Germinal center (tissue), 1 donor: ENCODE measurements at places on chromosomes 7 and 10.

DNA sequence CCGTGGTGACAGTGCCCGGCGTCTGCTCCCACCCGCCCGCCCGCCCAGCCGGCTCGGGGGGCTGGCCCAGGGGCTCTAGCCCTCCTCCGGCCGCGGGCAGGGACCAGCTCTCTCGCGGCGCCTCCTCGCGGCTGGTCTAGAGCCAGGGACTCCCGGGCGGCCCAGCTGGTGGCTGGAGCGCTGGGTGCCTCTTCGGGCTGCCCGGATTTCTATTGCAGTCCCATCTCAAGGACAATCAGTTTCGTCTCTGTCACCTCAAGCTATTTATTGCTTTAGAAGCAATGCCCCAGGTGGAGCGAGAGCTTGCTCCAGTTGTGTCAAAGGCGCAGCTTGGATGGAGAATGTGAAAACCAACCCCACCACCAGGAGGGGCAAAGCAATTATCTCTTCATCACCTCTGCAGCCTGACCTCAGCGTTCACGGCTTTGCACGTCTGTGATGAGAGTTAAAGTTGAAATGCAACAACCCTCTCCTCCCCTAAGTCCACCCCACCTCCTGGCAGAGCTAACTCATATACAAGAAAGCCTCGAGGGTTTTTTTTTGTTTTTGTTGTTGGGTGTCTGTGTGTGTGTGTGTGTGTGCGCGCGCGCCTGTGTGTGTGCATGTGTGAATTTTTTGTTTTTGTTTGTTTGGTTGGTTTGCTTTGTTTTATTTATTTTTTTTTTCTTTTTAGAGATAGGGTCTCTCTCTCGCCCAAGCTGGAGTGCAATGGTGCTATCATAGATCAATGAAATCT lies at the start of gene ITGA8:
ITGA8 (minus strand) TSS at position 24 of the 736 bp plus-strand sequence. CDS start 151 bp downstream, outside the sequence.
- no peak for DNase-seq

DNA sequence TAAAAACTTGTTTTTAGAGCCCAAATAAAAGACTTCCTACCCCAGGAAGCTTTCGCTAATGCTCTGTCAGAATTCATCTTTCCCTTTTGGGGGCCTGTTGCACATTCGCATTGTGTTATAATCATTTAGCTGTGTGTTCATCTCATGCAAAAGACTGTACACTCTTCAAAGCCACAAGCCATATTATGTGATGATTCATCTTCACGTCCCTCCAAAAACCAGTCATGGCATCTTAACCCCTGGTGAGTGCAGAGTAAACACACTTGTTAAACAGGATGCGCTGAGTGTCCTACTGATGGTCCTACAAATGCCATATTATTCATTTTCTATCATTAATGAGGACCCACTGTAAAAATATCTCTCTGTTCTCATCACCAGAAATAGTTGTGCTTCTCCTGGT lies 235.4 kb downstream of the KIAA1217 start:
- no peak for DNase-seq

GRCh38 chr7:1562597-1563051 lies 6.6 kb upstream of the TMEM184A start:
- no peak for DNase-seq

- no peak for DNase-seq
Observed at GRCh38 chr10:78700413-78700812, 368.4 kb upstream of the ZMIZ1 start.

DNA sequence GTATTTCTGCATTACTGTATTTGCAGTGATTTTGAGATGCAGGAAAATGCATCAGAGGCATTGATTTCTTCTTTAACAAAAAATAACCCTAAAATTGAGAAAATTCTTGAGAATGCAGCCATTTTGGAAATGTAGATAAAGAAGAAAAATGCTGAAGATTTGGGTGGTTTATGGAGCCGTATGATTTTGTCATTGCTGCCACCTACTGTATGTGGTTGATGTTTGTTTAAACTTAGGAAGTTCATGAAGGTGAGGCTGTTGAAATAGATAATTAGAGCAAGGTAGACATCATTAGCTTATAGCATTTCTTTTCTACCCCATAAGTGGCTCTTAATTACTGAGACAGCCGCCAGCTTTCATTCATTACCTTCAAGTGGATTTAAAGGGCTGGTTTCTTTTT lies 92.1 kb upstream of the SAMD8 start:
- DNase-seq, result no peak

DNA sequence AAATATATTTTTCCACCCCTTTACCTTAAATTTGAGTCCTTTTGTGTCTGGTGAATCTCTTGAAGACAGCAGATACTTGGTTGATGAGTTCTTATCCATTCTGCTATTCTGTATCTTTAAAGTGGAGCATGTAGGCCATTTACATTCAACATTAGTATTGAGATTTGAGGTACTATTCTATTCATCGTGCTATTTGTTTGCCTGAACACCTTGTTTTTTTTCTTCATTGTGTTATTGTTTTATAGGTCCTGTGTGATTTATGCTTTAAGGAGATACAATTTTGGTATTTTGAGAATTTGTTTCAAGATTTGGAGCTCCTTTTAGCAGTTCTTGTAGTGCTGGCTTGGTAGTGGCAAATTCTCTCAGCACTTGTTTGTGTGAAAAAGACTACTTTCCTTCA lies 29.9 kb downstream of the GDI2 start:
- no peak for DNase-seq

DNA sequence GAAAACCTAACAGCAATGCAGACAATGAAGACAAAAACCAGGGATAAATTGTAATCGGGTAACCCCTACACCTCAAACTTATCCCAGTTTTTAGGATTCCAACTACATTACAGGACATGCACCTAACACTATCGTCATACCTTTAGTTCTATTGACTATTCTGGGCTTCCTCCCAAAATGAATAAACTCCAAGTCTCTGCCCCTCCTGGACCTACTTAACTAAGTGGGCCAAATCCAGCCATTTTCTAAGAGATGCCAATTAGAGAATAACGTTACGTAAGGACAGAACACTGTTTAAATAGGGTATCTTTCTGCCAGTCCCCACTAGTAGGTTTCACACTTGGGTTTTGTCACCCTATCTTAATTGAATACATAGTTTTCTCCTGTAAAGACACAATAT lies 253.1 kb upstream of the MKLN1 start:
- no peak for DNase-seq

- DNase-seq, result no peak
Observed at GRCh38 chr10:124734311-124735166, 9.6 kb downstream of the FAM53B start.

GRCh38 chr7:26233902-26234511 lies 32.5 kb downstream of the CBX3 start:
- DNase-seq, result no peak

DNA sequence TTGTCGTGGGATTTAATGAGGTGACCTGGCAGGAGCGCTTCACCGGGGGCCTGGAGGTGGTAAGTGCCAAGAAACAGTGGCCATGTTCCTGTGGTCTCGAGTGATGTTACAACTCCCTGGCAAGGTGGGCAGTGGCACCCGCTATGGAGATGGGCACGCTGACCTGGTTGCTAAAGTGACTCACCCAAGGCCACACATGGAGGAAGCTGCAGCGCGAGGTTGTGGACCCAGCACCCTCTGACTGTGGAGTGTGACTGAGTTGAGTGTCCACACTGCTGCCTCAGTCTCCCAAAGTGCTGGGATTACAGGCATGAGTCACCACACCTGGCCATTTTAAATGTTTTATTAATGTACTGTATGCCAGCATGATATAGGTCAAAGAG lies 73.2 kb downstream of the RGS10 start:
- DNase-seq, result no peak

GRCh38 chr10:8316284-8316683 lies 261.8 kb downstream of the GATA3 start:
- DNase-seq, result no peak

GRCh38 chr7:121620206-121620605 lies 224.1 kb upstream of the FAM3C start:
- no peak for DNase-seq

DNA sequence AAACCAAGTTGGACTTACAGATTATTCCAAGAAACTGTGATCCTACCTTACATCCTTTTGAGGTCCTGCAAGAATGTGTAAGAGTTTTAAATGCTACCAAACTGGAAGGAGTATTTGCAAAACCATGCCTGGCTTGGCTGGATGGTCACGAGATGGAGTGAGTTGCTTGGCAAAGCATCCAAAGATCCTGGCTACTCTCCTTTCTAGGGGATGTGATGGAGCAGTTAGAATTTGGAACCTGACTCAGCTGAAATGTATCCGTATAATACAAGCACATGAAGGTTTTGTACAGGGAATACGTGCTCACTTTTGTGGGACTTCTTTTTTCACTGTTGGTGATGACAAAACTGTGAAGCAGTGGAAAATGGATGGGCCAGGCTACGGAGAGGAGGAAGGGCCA lies 13.3 kb upstream of the SYPL1 start:
- no peak for DNase-seq

DNA sequence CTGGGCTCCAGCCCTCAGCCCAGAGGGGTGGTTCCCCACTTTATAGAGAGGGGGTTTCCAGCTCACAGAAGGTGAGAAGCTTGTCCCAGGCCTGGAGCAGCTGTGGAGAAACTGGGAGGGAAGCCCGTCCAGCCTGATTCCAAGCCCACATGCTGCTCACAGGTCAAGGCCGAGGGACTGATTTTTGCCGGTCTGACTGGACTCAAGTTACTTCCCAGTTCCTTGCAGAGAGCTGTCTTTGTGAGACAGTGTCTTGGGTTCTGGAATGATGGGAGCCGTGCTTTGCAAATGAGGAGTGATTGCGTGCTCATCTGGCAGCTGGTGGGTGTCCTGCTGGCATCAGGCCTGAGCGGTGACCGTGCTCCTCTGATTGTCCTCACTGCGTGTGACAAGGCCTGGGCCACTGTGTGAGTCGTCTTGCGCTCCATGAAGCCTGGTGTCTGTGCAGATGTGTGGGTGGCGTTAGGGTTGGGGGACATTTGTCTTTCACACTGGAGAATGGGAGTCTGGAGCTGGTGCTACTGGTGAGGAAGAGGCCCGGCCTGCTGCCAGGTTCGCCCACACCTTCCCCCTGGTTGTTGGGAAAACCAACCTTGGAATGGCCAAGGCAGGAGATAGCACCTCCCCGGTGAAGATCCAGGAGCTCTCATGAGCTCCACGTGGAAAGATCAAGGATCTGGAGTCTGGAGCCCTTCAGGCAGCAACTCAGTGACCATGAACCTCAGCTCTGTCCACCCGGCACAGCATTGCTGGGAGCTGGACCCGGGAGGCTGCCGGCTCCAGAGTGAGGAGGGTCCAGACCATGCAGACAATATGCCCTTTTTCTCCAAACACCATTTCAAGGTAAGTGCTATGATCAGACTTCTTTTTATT lies 129.6 kb downstream of the SMURF1 start:
- DNase-seq, result no peak

GRCh38 chr10:114024876-114025610 lies 18.6 kb upstream of the ADRB1 start:
- peak; percentile 44 for DNase-seq

- no peak for DNase-seq
Observed at GRCh38 chr10:114173603-114173920, 441 bp downstream of the CCDC186 start.

GRCh38 chr7:78197447-78197846 lies 398.9 kb downstream of the PHTF2 start:
- no peak for DNase-seq

DNA sequence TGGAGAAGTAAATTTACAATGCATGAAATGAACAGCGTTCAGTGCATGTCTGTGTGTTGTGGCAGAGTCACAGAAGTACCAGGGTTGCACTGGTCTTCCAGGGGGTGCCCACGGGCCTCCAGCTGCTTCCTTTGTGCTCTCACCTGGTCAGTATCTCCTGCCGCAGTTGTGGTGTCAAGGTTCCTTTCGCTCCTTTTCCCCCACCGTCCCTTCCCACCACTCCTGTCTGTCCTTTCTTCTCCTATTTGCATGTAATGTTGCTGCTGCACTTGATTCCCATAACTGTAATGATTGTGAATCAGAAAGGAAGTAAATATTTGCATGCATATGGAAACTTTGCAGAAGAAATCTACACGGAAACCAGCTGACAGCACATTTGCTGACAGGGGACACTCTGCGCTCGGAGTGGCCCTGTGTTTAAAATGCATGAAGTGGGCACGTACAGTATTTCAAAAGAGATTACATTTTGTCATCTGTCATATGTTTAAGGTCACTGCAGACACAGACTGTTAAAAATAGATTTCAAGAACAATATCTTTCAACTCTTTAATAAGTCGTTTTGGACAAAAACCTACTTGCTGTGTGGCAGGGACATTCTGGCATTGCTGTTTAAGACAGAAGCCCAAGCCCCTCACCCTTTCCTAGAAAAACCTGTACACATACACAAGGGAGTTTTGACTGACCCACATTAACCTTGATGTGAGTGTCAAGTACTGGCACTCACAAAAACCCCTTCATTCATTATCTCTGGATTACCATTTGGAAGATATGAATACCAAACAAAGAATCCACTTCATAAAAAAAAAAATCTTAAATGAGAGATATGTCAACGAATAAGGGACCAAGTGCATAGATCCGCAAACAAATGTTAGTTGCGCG lies 336.7 kb upstream of the KLF6 start:
- DNase-seq, result peak; percentile 38

DNA sequence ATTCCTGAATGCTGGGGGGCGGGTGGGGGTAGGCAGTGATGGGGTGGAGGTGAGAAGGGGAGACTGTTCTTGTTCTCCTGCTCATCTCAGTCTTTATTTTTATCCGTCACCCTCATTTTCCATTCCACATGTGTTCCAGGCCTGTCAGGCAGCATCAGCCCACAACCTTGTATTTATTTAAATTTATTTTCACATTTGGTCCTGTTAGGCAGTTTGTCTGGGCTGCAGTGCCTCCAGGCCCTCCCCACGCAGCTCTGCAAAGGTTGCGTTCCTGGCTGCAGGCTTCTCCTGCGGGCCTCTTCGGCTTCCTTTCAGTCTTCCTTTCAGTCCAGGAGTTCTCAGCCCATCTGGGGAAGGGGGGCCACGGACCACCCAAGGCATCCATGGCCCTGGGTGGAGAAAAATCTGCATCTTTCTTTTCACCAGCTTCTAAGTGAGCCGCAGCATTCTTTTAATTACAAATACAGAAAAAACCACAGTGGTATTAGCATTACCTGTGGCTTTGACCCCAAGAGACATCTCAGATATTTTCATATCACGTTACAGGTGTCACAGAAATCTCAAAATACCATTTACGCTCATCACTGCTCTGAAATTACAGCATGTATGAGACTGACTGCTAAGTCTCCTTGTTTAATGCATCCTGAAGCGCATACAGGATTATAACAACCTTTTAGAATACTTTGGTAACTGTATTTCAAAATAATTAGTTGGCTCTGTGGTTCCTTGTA lies 94.0 kb downstream of the C10orf105 start:
- peak; percentile 55 for DNase-seq

GRCh38 chr7:2476298-2476697 lies at the start of gene GRIFIN:
Gene GRIFIN, minus strand, starts transcription at chr7:2476398. Its CDS starts 15 bp downstream, at chr7:2476383.
- no peak for DNase-seq

- no peak for DNase-seq
Observed at GRCh38 chr10:77944519-77944918, 18.0 kb upstream of the DLG5 start.

- DNase-seq, result no peak
Observed at GRCh38 chr7:39952374-39952773, 2.3 kb downstream of the CDK13 start.

- no peak for DNase-seq
Observed at GRCh38 chr7:40865441-40866233, 730.8 kb downstream of the SUGCT start.

GRCh38 chr10:25226775-25227682 lies 52.2 kb downstream of the GPR158 start:
- DNase-seq, result no peak
